Activated T-helper 1 cell treated with anti-CD3 and anti-CD28 coated beads, Interleukin-12 subunit alpha, Interleukin-12 subunit beta, Interleukin-2, Interleukin-4 antibody, amounts not matched to agents 30 ng/mL and 10 ng/mL and 1 ng/mL, durations not matched to agents 14 hours and 24 hours and 36 hours (primary cell): ENCODE measurements at places on chromosomes 7 and 10. TPM values are rescaled to one million over a fixed set of nuclear protein-coding genes. Genes with fewer than 3 reads are reported as not detected.

The C7orf57 gene
- 0.10 and 0.31 TPM in 2 replicates for total RNA-seq

DNA sequence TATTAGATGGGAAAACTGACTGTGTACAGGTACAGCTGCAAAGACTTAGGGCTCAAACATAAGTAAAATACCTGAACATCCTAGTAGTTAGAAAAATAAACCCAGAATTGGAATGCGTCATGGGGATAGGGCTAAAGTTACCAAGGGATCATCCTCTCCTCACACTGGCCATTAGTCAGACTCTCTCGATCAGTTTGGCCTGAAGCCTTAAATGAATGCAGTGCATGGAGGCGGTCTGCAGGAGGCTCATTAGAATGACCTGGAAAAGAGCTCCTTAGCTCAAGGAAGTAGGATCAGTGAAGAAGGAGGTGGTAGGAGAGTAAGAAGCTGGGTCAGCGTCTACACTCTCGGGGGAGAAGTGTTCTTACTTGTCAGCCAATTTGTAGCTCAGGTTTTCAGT, 35.3 kb downstream of the DENND2A start:
- DNase-seq: no peak
- H3K4me1 ChIP-seq: no peaks in the 10 kb centered on the region
- no peak overlapping the region for H3K27ac ChIP-seq
- no peaks in the 10 kb centered on the region for H3K36me3 ChIP-seq

- no peaks in the 10 kb centered on the region for H3K27me3 ChIP-seq
- DNase-seq: peak; percentile 58
- peaks cover 2% of the 10 kb centered on the region for H3K36me3 ChIP-seq
- H3K27ac ChIP-seq: no peak overlapping the region
- H3K4me3 ChIP-seq: no peak overlapping the region
These were observed 67.9 kb upstream of the PRKCQ start for GRCh38 chr10:6647811-6648526.

GRCh38 chr10:125629758-125630376, 53.1 kb downstream of the TEX36 start:
- H3K4me1 ChIP-seq: no peaks in the 10 kb centered on the region
- H3K27me3 ChIP-seq: peaks cover 2% of the 10 kb centered on the region
- H3K4me3 ChIP-seq: no peak overlapping the region
- no peaks in the 10 kb centered on the region for H3K36me3 ChIP-seq
